ENCODE measurements at places on chromosomes 12 and 14.

DNA sequence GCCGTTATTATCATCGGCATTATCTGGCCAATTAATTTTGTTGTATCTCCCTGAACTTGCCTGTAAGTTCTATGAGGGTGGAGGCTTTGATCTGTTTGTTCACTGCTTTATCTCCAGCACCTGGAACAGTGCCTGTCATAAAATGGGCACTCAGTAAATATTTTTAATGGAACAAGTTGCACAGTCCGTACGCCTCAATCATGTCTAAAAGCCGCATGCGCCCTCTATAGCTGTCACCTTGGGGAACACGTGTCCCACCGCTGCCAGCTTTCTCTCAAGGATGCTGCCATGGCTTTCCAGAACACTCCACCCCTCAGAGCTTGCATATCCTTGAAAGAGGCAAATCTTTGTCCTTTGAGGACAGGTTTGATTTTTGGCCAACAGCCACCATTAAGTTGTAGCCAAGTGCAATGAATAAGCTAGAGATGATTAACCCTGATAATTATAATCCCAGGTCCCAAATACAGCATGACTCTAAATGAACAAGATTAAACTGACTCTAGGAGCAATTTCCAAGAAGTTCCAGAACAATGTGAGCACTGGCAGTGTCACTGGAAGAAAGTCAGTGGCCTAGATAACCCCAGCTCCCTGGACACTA lies 55.1 kb downstream of the ERH start:
- no peak for DNase-seq

DNA sequence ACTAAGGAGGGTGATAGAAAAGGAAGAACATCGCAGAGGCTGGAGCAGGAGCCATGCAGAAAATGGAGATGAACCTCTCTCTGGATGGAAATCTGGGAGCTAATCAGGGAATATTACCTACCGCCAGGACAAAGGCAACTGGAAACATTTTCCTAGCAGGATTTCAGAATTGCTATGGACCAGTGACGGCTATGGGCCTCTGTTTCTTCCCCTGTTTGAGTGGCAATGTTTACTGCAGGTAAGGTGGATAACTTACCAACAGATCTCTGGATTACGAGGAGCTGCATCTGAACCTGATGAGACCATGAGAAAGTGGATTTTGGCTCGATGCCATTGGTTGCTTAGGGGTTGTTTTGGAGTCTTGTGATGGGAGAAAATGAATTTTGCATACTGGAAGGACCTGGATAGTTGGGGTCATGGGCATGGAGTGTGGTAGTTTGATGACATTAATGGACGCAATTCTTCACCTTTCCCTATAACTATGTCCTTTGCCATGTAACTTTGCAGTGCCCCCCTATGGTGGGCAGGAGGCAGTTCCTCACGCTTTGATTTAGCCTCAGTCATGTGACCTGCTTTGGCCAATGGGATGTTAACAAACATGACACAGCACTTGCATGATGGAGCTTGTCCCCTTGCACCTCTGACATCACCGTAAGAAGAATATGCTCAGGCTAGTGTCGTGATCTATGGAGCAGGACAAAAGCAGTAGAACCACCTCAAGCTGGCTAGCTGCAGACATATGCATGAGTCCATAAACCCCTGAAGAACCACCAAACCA lies 51.1 kb downstream of the CALM1 start:
- DNase-seq = no peak

- DNase-seq = no peak
Measured at GRCh38 chr14:80572666-80573065, 361.4 kb upstream of the DIO2 start.

DNA sequence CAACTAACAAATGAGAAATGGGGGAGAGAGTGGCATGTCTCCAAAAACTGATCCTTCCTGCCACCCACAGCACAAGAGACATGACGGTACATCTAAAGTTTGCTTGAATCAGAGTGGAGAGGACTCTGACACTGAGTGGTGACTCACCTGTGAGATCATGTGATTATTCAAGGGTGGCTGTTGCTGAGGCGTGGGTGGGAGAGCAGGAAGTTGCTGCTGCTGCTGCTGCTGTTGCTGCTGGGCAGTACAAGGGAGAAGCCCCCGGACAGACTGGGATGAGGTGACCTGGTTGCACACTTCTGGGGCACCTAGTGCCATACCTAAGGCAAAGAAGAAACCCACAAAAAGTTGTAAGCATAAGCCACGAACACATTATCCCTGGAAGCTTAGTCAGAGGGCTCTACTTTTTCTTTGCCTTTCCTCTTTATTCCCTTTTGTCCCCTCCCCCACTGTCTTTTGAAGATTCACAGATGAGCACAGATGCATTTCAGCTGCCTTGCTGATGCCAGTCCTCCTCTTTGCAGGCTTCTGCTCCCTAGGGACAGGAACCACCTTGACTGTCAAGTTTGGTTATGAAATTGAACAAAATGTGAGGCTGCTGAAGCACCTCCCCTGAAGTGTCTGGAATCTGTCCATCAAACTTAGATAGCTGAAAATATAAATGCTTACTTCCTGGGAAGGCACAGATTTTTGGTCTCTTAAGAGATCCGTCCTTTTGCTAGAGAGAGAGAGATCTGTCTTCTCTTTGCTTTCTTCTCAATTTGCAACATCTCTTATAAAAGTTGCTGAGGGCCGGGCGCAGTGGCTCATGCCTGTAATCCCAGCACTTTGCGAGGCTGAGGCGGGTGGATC lies 29.4 kb upstream of the STAC3 start:
- no peak for DNase-seq

- DNase-seq = no peak
Measured at GRCh38 chr12:94445662-94446061, 14.0 kb downstream of the CEP83 start.

DNA sequence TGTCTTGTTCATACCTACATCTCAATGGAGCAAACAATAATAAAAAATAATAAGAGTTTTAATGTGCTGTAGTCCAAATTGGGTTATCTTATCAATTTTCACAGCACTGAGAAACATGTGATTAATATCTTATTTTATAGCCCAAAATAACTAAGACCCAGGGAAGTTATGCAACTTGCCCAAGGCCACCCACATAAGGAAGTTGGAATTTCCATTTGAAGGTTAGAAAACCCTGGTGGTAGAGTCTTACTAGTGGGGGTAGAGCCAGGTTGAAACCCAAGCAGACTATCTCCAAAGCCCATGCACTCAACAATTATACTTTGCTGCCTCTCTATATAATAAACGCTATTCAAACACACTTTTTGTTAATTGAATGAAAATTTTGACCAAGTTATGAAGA lies 270.0 kb upstream of the CAND1 start:
- DNase-seq = no peak

DNA sequence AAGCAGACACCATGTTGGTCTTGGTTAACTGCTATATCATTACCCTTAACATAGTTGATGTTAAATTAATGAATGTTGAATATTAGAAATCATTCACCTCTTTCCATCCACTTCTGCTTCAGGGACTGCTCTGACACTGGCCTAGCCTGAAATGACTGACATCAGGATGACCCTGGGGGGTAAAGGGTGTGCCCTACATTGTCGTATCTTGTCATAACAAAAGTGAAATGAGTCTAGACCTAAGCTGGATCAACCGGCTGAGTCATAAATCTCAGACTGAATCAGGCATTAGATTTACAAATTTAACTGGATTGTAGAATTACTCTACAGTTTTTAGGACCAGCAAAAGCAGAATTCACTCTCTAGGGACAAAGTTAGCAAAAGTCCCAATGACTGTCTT lies 35.3 kb downstream of the KICS2 start:
- DNase-seq = no peak

DNA sequence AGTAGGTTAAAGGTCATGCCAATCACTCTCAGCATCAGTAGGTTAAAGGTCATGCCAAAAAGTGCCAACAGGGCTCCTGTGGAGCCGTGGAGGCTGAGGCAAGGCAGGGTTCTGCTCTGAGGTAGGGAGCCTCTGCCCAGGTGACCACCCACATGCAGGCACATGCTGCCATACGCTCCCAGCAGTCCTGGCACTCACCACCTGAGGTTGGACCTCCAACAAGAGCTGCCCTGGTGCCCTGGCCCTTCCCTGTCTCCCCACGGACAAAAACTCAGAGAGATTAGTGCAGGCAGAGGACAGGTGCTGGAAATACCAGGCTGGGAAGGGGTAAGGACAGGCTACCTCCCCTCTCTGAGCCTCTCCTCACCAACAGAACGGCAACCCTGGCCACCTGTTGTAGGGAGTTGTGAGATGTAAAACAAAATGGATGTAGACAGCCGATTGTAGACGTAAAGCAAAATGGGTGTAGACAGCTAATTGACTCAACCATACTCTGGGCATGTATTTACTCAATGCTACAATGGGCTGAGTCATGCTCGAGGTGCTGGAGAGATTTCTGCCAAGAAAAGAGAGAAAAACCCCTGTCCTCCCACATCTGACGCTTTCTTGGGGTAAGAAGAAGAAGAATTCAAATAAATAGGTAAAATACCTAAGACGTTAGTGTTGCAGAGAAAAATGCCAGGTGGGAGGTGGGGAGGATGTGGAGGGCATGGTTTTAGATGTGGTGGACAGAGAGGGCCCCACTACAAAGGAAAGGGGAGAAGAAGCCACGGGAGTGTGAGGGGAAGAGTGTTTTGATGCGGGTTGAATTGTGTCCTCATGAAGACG lies 32.4 kb downstream of the LTBP2 start:
- DNase-seq = no peak

GRCh38 chr14:74029136-74029535 lies 10.0 kb downstream of the BBOF1 start:
- DNase-seq = no peak

GRCh38 chr12:67701121-67701520 lies 52.6 kb downstream of the DYRK2 start:
- DNase-seq = no peak

GRCh38 chr12:93587611-93588010 lies 15.1 kb downstream of the SOCS2 start:
- DNase-seq = no peak

GRCh38 chr14:53346988-53347387 lies 193.9 kb upstream of the DDHD1 start:
- no peak for DNase-seq

- DNase-seq = no peak
Measured at GRCh38 chr14:74155287-74155686, 70.5 kb downstream of the LIN52 start.

- no peak for DNase-seq
Measured at GRCh38 chr14:50612806-50613205, 52.9 kb downstream of the ATL1 start.

All from neural crest cell (in vitro differentiated cells).